ENCODE measurements at places on chromosomes 6 and 20.

GRCh38 chr20:37131486-37131885, 35.7 kb upstream of the RBL1 start:
- DNase-seq, result no peak

GRCh38 chr6:45574885-45575284, 197.2 kb upstream of the SUPT3H start:
- no peak for DNase-seq

DNA sequence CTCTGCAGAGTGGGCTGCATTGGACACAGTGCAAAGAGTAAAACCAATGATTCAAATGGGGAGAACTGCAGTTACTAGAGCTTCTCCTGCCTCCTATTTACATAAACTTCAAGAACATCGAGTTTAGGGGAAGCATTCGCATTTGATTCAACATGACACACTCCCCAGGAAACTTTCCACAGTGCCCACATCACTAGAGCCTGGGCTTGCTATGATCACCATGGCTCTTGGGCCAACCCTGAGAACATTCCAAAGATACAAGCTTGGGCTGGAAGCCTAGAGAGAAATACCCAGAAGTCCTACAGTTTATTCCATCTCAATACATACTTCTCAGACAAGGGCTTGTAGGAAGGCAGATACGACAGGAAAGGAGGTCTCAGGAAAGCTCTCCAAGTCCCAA, 337.9 kb downstream of the CD83 start:
- DNase-seq, result no peak

GRCh38 chr20:37504404-37505096, 16.5 kb upstream of the NNAT start:
- DNase-seq, result no peak

DNA sequence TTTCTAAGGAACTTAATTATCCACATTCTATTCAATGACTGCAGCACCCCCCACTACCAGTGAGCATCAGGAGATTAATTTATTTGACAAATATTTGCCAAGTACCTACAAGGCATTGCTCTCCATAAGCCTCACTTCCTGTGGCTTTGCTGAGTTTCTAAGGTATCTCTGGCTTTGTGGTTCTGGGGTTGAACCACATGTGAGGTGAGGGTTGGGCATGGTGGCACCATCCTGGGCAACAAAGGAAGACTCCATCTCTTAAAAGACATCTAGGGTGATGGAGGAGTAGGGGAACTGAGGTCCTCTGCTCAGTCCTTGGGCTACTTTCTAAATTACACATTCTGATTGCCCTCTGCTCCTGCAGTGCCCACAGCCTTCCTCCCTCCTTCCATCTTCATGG, 25.5 kb upstream of the WFDC2 start:
- DNase-seq, result no peak

DNA sequence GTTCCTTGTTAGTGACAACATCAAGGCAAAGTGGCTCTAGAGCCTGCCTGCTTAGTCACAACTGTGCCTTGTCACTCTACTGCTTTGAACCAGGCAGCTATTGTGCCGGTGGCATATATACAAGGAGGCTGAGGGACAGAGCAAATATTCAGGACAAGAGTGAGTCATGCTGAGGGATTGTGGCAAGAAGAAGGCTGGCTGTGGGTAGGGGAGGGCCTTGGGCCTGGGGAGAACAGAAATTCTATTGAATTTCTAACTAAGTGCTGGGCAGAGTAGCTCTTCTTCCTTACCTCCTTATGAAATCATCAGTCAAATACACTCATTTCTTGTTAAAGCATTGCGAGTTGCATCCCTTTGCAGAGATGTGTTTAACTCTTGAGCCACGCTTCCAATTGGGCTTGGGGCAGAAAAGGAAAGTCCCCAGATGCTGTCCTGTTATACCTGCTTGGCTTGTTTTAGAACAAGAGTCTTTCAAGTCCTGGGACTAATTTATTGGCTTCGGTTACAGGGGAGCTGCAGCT, 59.7 kb downstream of the PFDN4 start:
- no peak for DNase-seq

DNA sequence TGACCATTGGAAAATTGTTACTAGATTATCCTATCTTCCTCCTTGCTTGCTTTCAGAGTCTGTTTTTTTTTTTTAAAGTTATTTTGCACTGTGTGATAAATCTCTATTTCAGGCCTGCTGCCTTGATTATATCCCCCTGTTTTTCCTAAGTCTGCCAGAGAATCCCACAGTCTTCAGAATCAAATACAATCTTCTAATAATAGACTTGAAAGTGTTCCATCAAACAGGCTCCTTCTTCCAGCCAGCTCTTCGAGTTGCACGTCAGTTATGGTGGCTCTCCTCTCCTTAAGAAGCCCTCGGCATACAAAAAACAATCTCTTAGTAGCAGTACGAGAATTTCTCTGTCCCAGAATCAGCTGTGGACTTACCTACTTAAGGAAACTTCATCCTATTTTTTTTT, 92.9 kb upstream of the NOX3 start:
- no peak for DNase-seq

- no peak for DNase-seq
These were observed 29.8 kb downstream of the DCBLD1 start for GRCh38 chr6:117512056-117512828.

DNA sequence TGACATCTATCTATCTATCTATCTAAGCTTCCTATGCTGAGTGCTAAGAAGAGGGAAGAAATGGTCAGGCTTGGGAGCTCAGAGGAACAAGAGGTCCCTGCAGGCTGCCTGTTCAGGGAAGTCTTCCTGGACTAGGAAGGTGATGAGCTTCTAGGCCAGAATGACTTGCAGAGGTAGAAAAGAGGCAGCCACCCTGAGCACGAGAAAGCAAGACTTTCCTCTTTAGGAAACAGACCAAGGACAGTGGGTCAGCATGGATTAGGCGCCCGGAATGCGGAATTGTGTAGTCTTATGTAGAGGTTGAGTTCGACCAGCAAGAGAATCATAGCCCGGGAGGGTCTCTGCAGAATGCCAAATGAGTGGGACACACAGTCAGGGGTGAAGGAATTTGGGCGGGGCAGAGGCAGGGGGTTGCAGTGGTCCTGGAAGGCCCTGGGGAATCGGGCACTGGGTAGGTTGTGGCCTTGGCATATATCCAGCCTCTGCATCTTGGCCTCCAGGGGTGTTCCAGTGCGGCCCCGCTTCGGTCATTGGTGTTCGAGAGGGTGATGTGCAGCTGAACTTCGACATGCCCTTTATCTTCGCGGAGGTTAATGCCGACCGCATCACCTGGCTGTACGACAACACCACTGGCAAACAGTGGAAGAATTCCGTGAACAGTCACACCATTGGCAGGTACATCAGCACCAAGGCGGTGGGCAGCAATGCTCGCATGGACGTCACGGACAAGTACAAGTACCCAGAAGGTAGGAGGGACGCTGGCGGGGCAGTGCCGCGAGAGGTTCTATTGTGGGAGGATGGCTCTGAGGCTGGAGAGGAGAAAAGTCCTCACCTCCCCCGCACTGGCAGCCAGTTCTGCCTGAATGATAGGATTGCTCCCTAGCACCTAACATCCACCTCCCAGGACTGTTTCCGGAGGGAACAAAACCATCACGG, 32.1 kb downstream of the TGM3 start:
- DNase-seq, result no peak

DNA sequence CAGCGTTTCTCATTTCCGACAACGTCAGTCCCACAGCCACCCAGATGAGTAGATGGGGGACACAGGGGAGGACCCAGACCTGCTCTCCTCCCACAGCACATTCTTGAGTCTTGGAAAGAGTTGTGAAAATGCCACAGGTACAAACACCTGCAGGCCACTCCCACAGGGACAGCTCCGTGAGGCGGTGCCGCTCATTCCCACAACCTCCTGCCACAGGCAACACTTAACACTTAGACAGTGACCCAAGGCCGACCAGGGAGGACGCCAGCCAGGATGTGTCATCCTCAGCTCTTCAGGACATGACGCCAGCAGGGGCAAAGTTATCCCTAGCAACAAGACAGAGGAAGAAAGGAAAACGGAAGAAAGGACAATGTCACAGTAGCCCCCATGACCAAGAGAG, 22.9 kb upstream of the HLA-B start:
- no peak for DNase-seq

- no peak for DNase-seq
These were observed 26.4 kb upstream of the ADGRG6 start for GRCh38 chr6:142275236-142276006.

GRCh38 chr20:44495802-44496481, 20.3 kb downstream of the TTPAL start:
- DNase-seq, result no peak

GRCh38 chr20:60191014-60191413, 232.8 kb downstream of the CDH26 start:
- no peak for DNase-seq

- DNase-seq, result no peak
These were observed 341.4 kb downstream of the PLCB1 start for GRCh38 chr20:8473459-8473858.

- no peak for DNase-seq
These were observed 5.9 kb upstream of the NUP153 start for GRCh38 chr6:17712576-17712975.

GRCh38 chr6:141421378-141421777, 711.3 kb upstream of the GJE1 start:
- DNase-seq, result no peak

- DNase-seq, result no peak
These were observed 11.8 kb upstream of the SMLR1 start for GRCh38 chr6:130815200-130816071.

DNA sequence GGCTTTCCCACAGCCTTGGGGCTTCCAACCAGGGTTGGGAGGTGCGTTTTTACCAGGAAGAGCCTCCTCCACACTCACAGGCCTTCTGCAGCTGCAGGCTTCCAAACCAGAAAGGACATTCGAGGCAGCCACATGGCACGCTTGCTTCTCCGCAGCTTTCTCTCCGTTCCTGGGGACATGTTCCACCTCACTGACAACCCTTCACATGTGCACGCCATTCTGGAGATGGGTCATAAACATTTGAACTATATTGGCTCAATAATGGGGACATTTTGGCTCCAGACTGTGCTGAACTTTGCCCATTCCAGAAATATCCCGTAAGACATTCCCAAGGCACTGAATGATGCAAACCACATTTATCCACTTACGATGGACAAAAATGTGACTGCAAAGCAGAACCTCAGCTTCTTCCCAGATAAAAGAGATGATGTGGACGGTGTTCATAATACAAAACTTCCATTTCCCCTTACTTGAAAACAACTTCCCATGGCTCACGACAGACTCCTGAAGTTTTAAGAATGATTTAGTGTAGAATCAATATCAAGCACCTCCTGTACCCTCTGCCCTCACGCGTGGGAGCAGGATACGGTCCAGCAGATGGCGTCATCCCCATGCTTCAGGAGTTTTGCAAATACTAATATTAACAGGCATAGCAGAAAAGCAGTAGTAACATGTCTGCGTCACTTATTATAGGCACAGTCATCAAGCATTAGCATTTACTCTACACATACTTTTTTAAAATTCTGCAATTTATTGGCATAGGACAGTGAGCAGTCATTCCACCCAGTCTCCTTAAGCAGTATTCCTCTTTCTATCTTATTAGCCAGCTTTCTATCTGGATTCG, 25.4 kb upstream of the FOXF2 start:
- no peak for DNase-seq

- DNase-seq, result no peak
These were observed 804.5 kb upstream of the CITED2 start for GRCh38 chr6:140178935-140179334.

DNA sequence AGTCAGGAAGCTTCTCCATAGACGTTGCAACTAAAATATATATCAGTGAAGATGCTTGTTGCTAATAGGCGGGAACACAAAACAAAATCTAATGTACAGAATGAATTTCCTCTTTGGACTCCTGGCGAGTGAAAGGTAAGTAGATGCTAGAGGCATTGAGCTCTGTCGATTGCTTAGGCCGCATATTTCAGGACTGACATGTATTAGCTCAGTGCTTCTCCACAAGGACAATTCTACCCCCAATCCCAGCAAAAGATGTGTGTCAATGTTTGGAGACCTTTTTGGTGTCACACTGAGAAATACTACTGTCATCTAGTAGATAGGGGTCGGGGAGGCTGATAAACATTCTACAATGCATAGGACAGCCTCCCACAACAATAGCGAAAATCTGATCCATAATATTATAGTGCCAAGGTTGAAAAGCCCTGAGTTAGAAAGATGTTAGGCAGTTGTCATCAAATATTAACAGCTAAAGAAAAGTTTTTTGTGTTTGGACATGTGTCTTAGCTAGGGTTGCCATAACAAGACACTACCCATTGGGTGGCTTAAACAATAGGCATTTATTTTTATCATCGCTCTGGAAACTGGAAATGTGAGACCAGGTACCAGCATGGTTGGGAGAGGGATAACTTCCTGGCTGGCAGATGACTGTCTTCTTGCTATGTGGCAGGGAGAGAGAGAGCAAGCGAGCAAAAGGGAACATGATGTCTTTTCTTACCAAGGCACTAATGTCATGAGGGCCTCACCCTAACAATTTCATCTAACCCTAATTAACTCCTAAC, 48.0 kb upstream of the BCAS1 start:
- no peak for DNase-seq

DNA sequence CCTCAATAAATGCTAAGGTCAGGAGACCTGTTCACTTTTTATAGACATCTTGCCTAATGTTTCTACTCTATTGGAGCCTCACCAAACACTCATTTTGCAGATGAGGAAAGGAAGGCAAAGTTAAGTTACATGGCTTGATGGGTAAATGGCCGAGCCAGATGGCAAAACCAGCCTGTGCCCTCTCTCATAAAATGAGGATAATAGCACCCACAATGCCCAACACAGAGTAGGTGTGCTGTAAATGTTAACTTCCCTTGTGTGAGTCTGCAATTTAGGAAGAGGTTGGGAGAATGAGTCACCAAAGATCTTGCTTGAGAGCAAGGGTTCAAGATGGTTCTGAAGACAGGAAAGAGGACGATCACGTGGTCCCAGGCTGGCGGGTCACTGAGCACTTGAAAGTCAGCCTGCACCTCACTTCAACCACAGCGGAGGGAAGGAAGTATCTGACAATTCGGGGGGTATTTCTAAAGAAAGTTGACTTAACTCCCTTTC, 3.3 kb downstream of the KCNK5 start:
- DNase-seq, result peak; percentile 9

GRCh38 chr20:44720621-44720996, 5.4 kb downstream of the CCN5 start:
- no peak for DNase-seq

DNA sequence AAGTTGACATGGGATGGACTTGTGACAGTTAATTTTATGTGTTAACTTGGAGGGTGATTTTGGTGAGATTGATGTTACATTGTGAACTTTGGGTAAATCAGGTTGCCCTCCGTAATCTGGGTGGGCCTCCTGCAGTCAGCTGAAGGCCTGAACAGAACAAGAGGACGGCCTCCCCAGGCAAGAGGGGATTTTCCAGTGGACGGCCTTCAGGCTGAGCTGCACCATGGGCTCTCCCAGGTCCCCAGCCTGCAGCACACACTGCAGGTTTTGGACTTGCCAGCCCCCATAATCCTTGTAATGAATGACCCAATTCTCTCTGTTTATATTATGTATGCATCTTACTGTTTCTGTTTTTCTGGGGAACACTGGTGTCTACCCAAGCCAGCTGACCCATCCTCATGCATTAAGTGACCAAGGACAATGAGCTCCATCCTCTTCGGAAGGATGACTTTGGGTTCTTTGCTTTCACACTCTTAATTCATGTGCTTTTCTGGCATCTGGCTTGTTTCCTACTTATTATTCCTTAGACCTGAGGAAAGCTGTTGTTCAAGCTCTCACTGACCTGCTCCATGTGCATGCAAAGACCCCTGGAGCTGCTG, 64.2 kb downstream of the DACT2 start:
- no peak for DNase-seq

Data from activated gamma-delta T cell treated with anti-CD3 and anti-CD28 coated beads, Interleukin-2, amount 50 U/mL, for 16 hours (primary cell).